ENCODE measurements at places on chromosomes 11 and 22.

- no peak for DNase-seq
Observed at GRCh38 chr11:8369592-8370205, 106.0 kb upstream of the LMO1 start.

- no peak for DNase-seq
Observed at GRCh38 chr22:37618674-37619073, 10.0 kb downstream of the GGA1 start.

GRCh38 chr11:15972838-15973237, 383.5 kb downstream of the SOX6 start:
- DNase-seq, result no peak

DNA sequence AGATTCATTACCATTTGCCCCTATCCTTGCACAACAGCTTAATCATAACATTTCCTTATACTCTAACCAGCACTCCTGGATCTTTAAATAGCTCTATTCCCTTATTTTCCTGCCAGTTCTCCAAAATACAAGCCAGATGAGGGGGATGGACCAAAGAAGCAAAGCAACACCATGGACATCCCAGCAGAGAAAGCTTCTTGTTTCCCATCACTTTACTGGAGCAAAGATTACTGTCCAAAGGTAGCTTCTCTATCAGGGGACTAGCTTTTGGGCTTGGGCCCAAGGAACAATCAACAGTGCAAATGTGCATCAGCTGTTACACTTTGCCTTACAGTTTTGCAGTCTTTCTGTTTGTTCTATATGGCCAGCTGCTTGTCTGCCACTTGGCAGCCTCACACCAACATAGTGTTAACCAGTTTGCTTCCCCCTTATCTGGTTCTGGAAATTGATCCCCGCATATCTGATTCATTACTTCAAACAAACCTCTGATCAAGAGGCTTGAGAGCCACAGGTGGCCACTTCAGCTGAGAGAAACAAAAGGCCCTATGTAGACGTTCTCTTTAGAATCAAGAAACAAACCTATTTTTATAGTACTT, 814.3 kb downstream of the METTL15 start:
- DNase-seq, result no peak

DNA sequence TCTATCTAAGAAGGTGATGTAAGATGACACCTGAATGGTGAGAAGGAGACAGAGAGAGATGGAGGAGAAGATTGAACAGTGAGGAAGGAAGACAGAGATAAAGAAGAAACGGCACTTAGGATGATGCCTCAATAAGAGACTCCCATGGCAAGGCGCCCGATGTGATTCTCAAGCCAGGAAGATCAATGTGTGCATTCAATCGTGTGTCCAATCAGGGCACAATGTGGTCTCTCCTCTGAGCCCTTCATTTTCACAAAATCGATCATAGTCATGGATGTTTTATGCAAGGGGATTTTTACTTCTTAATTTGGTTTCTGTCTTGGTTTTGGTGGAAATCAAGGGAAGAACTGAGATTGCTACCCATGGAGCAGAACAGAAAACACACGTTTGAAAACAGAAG, 19.9 kb upstream of the TMPRSS13 start:
- DNase-seq, result no peak

- DNase-seq, result no peak
Observed at GRCh38 chr11:79973721-79974617, 533.1 kb upstream of the TENM4 start.

DNA sequence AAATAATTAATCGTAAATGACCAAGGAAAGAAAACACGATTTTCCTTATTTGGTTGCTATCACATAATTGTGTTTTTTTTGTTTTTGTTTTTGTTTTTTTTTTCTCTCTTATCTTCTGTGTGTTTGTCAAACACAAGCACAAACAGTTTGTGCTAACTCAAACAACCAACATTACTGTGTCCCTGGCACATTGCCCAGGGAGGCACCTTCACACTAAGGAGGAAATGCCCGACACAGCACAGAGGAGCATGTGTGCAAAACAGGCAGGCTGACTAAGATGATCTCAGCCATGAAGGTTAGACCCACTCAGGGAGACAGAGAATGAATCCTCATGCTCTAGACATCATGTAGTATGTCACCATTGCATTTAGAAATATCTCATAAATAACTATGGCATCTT, 130.1 kb downstream of the SOX6 start:
- peak; percentile 56 for DNase-seq

DNA sequence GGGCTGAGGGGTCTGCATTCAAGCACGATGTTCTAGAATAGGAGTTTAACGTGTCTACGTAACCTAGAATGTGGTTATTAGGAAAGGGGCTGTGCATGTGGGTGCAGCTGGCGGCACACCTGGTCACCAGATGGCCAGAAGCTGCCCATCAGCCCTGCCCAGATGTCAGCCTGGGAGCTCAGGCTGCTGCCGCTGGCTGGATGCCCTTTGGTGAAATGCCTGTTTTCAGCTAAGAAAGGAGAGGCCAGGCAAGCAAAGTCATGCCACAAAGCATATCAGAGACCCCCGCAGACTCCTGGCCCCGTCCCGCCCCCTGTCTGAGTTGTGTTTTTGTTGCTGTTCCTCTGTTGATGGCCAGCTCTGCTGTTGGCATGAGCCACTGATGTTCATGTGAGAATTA, 11.3 kb upstream of the ADORA2A start:
- DNase-seq, result no peak

GRCh38 chr11:41010361-41011050, 448.9 kb downstream of the LRRC4C start:
- DNase-seq, result no peak

GRCh38 chr11:47132490-47132889, 44.2 kb downstream of the ARFGAP2 start:
- DNase-seq, result no peak

DNA sequence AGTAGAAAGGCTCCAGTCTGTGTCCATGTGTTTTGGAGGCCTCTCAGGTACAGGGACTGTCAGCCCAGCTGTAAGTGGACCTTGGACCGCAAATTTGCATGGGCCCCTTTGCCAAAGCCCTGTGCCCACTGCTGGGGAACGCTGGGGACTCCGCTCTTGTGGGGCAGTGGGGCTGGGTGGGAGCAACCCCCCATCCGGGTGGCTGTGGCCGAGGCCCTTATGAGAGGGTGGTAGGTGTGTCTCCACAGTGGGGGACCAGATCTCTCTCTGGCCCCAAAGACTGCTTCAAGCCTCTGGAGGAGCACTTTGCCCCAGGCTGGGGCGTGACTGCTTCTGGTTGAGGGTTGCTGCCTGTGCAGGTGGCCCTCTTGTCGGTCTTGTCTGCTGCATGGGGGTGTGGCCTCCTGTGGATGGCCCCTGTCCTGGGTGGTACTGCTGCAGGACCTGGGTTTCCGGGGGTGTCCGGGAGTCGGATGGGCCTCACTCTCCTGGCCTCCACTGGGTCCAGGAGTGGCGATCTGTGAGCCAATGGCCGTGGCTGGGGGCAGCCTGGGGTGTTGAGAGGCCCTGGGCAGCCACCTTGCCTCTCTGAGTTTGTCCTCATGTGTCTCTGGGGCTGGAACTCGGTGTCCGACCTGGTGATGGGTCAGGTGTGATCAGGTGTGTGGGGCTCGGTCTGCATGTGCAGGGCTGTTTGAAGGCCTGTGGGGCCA, 15.9 kb downstream of the KCNQ1 start:
- DNase-seq, result peak; percentile 60

DNA sequence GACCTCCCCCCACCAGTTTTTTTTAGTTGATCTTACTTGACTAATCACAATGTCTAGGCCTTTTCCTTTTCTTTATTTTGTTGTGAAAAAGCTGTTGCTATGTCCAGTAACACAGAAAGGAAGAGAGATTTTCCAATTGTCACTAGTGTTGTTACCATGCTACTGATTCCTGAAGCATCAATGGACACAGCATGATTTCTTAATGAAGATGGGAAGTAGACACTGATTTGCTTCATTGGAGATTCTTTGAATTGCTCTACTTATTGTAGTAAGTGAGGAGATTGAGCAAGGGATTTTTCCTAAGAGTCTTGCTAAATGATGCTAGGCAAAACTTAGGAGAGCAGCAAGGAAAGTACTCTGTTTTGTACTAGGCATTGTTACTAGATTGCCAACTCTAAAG, 4.6 kb downstream of the AASDHPPT start:
- no peak for DNase-seq

DNA sequence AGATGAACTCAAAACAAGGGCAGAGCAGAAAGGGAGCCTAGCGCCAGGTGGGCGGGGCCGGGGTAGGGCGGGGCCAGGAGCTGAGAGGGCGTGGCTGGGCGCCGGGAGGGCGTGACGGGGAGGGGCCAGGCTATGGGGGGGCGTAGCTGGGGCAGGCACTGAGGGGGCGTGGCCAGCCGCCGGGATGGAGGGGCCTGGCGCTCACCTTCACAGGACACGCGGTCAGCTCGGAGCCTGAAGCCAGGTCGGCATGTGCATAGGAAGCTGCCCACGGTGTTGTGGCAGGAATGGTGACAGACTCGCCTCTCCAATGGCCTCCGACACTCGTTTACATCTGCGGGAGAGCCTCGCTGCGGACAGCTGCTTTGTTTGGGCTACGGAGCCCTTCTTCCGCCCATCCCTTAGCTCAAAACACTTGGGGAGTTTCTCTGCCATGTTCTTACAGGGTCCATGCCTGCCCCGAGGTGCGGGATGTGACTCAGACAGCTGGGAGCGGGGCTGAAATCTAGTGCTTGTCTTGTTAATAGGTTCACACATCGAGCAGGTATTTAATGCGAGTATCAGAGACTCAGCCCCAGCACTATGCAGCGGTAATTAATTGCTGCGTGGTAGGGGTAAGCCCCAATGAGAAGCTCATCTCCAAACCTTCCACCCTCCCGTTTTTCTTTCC, 13.4 kb downstream of the VWCE start:
- DNase-seq, result peak; percentile 74

GRCh38 chr11:100861212-100861611, 174.1 kb downstream of the ARHGAP42 start:
- DNase-seq, result no peak

DNA sequence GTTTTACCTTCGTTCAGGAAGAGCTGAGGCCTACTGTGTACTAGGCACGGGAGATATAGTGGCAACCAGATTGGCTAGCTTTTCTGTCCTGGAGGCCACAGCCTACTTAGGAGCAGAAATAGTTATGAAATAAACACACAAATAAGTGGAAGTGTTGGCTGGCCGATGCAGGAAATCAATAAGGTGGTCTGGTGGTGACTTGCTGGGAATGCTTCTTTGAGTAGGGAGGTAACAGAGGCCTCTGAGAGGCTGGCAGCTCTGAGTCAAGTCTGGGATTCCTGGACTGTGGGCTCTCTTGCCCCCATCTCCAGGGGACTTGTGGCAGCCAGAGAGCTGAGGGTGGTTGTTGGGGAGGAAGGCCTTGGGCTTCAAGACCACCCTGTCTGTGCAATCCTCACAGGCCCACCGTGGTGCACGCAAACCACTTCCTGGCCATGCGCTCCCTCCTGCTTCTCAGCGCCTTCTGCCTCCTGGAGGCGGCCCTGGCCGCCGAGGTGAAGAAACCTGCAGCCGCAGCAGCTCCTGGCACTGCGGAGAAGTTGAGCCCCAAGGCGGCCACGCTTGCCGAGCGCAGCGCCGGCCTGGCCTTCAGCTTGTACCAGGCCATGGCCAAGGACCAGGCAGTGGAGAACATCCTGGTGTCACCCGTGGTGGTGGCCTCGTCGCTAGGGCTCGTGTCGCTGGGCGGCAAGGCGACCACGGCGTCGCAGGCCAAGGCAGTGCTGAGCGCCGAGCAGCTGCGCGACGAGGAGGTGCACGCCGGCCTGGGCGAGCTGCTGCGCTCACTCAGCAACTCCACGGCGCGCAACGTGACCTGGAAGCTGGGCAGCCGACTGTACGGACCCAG, 4.1 kb downstream of the SERPINH1 start:
- no peak for DNase-seq

GRCh38 chr11:31529189-31529588, 19.6 kb downstream of the ELP4 start:
- DNase-seq, result no peak

DNA sequence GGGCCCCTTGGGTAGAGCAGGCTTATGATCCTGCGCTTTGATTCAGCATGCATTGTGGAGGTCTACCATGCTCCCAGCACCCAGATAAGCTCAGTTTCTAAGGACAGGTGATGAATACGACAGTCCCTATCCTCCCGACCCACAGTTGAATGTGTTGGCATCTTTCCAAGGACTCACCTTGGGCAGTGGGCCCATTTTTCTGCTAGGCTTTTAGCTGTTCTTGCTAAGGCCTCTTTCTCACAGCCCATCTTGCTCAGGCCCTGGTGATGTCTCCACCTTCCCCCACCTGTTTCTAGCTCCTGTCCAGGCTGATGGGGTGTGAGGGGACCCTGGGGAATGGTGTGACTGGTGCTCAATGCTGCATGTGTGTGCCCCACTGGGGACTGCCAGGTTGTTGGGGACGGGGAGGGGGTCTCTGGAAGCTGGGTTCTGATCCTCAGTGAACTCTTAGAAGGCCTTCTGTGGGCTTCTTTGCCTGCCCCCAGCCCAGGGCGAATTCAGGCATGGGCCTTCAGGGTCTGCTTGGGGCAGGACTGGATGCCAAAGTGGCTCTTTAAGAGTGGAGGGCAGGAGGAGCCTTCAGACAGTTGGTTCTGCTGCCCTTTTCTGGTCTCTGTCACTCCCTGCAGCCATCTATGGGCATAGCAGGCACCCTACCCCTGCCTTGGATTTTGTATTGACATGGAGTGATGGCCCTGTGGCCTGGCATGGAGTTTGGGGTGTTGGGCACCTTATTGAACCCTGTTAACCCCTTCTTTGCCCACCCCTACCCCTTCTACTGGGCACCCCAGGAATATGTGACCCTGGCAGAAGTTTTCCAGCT, 33.1 kb downstream of the PHLDB1 start:
- no peak for DNase-seq

GRCh38 chr11:130208241-130209127, 48.9 kb downstream of the ST14 start:
- peak; percentile 61 for DNase-seq

DNA sequence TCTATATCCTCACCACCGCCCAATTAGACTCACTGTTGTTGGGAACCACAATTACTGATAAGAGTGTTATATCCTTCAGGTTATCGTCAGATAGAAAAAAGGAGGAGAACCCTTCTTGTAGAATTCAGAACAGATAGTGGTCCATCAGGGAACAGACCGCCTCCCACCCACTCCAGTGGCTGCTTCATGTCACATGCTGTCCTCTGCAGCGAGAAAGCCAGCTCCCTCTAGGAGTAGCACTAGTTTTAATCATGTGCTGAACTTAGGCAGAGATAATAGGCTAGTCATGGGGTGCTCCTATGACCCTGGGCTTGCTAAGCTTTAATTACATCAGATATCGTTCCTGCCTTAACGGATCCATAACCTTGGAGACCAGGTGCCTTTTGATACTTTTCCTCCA, 51.5 kb upstream of the RAB1B start:
- DNase-seq, result peak; percentile 1

DNA sequence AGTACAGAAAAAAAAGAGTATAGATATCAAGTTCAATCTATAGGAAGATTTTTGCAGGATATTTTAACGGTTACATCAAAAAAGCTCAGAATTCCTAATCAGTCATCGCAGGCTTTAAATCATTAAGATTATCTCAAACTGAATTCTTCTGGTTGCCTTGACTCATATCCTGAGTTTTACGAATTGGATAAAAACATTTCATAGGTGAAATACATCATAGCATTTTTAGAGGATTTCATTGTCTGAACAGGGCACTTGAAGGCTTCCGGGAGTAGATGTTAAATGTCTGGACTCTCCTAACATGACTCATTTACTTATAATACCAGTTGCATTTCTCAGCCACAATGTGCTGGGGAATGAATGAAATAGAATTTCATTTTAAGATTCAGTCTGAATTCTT, 2216.6 kb upstream of the RAG2 start:
- DNase-seq, result no peak
